ENCODE measurements at places on chromosomes 7 and 10. TPM values are rescaled to one million over a fixed set of nuclear protein-coding genes. Genes with fewer than 3 reads are reported as not detected.

DNA sequence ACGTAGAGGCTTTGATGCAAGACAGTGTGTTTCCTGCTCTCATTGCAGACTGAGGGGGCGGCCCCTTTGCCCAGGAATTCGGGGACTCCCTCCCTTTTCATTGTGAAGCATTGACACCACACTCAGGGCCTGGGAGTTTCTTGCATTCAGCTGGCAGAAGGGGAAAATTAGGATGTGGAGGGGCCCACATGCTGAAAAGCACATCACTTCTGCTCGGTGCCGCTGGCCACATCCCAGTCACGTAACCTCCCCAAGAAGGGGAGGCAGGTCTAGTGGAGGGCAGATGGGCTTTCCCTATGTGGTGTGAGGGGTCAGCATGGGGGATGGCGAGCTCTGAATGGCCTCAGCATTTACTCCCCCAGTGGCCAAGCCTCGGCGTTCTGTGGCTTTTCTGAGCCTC lies 47.9 kb downstream of the ADCY1 start:
- no peak for DNase-seq

- DNase-seq = no peak
Observed at GRCh38 chr10:121519901-121520493, 78.2 kb downstream of the FGFR2 start.

SFTPA1 gene
- 6.3 TPM for total RNA-seq

- no peak for DNase-seq
Observed at GRCh38 chr10:73859428-73859783, 14.9 kb downstream of the CAMK2G start.

DNA sequence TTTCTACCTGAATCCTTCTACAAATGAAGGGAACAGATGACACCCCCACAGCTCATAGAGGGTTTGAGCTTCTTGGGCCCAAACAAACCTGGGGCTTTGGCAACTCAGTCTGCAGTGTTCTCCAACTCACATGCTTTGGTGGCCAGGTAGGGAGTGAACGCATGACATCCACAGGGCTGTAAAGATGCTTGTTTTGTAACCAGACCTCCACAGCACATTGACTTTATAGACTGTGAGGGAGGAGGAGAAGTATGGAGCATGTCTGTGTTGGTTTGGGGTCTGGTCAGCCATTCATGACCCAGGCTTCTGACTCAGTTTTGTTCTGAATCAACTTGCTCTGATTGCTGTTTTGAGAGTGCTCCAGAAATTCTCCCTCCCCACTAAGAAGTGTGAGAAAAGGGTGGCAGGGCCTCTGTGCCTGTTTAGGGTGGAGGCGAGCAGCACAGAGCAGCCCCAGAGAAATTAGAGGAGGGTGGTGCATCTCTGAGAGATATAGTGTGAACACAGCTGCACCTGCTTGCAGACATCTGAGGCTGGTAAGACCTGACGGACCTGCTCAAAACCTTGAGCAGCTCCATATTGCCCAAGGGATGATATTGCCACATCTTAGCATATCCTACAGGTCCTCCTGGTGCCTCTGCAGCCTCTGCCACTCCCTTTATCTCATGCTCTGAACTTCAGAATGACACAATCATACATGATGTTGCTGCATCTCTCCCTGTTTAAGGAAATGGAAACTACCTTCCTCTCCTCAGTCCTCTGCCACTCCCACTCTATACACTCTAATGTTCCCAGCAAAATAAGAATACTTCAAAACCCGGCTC lies 287.7 kb downstream of the ABCA13 start:
- no peak for DNase-seq

DNA sequence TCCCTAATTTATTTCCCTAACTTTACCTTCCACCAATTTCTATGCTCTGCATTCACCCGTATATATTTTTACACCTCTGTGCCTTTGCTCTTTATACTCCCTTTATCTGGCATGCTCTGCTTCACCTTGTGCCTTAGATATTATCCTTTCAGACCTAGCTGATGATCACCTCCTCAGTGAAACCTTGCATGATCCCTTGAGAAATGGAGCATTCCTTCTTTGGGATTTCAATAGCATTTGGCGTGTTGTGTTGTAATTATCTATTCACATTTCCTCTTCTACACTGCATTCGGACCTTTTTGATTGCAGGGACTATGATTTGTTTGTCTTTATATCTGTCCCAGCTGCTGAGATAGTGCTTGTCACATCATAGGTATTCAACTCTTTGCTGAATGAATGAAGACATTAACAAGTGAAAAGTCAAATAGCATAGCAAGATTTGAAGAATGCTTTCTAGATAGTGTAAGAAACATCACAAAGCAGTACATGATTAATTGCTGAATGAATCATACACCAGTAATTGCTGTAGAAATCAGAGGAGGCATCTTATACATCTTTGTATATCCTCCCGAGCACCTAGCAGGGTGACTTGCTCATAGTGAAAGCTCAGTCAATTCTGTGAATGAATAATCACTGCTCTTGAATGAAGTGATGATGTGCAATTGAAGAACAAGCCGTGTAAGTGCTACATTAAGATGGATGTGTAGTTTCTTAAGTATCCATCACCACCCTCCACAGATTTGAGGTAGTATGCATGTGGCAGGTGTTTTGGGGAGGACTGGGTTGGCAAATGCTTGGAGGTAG lies 2.0 kb upstream of the TM9SF3 start:
- DNase-seq = no peak

DNA sequence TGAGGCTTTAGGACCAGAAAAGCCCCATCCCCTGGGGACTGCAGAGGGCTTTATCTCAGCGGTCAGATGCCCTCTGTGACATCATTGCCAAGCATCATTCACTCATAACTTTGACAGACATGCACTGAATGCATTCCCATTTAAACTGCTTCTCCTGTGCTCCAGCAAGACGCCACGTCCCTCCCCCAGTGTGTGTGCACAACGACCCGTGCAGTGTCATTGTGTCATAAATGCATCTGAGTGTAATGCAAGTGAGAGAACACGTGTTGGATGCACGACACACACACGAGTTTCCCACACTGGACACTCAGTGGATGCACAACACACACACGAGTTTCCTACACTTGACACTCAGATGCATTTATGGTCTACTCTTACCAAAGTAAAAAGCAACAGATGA lies 337.9 kb downstream of the PTPRN2 start:
- DNase-seq = peak; percentile 21

EGR2 gene
- total RNA-seq = 53.1 TPM

SLC26A4 gene
- total RNA-seq = 3.2 TPM

GPR85 gene
- total RNA-seq = 1.6 TPM

DNA sequence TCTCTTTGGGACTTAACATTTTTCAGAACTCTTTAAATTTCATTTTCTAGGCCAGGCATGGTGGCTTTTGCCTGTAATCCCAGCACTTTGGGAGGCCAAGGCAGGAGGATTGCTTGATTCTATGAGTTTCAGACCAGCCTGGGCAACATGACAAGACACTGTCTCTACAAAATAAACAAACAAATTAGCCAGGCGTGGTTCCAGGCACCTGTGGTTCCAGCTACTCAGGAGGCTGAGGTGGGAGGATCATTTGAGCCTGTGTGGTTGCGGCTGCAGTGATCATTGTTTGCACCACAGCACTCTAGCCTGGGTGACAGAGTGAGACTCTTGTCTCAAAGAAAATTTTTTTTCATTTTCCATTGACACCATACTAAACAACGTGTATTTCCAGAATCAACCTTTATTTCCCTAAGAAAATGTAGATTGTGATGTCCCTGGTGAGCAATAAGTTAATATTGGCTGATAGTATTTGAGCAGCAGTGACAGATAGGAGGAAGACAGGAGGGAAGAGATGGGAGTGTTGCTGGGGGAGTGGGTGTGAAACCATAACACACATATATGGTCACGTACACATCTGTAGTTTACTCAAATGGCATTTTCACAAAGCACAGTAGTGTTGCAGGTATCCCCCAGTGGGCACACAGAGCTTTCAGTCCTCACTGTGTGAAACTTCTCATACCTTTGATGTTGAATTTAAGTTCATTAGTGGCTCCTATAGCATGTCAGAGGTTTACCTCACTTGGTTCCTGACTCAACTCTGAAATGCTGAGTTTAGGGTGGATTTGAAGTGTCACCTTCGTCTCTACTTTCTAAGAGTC lies 205.6 kb downstream of the AUTS2 start:
- no peak for DNase-seq

DNA sequence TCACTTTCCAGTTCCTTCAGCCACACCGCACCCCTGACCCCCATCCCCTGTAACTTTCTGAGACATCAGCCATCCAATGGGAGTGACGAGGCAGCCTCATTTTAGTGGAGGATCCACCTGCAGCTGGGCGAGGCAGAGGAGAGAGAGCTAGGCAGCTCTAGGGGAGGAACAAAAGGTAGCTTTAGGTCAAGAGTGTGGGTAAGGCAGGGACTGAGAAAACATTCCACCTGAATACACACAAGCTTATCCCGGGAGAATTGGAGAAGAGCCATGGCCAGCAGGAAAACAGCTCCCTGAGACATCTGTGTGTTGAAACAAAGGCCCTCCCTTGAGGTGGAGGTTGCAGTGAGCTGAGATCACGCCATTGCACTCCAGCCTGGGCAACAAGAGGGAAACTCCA lies 6.7 kb upstream of the KLRG2 start:
- no peak for DNase-seq

DNA sequence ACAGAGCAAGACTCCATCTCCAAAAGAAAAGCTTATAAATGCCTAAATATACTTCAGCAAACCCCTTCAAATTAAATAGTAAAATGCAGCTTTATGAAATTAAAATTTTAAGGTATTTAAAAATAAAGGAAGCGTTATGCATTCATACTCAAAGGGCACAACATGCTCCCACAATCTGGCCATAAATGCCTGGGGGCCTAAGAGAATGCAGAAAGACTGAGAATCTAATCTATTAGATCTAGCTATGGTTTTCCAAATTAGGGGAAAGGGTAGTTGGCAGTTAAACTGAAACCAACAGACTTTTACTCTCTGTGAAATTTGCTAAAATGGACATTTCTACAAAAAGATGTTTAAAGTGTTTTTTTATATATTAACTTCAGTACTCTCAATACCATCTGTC lies 40.6 kb downstream of the SORBS1 start:
- no peak for DNase-seq

GRCh38 chr7:121352323-121352722 lies 23.5 kb downstream of the WNT16 start:
- DNase-seq = no peak

DNA sequence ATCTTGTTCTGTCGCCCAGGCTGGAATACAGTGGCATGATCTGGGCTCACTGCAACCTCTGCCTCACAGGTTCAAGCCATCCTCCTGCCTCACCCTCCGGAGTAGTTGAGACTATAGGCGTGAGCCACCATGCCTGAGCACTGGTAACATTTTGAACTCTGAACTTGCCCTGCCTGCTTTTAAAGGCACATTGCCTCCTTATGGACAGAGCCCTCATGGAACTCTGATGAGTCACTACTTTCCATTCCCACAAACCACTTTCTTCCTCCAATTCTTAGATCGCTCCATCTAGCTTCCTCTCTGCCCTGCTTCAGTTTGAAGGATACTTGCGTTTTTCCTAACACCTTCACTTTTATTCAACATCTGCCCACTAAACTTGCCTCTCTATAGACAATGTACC lies 38.1 kb downstream of the PRPS1L1 start:
- DNase-seq = no peak

DNA sequence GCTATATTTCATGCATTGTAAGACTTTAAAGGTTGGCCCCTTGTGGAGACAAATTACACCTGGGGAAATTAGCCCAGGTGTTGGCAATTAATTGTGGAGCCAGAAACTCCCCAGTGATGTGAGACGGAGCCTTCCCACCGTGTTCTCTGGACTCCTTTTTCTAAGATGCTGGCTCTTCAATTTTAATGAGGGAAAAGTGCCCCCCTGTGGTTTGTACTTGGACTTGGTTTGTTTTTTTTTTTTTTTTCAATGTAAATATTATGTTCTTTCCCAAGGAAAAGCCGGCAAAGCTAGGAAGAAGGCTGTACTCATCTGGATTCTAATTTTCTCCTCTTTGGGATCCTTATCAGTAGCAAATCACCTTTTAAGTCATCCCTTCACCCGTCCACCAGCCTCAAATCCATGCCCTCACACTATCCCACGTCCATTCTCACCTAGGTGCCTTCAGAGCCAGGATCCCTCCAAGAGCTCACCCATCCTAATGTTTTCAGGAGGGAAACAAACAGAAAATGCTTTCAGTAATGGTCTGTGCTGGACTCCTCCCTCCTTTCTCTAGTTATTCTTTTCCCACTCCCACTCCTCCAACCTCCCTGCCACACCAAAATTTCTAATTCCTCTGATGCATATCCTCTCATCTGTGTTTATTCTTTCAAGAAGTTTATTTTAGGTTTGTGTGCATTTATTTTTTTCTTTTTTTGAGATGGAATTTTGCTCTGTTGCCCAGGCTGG lies 20.4 kb upstream of the ST8SIA6 start:
- no peak for DNase-seq

- no peak for DNase-seq
Observed at GRCh38 chr10:78381107-78381506, 347.4 kb downstream of the RPS24 start.

All from sciatic nerve (tissue), 2 donors.